ENCODE measurements at places on chromosomes 6 and 20. TPM values are rescaled to one million over a fixed set of nuclear protein-coding genes. Genes with fewer than 3 reads are reported as not detected.

GRCh38 chr6:30544666-30545272, 11.5 kb downstream of the GNL1 start:
- peaks cover 2% of the 10 kb centered on the region for H3K36me3 ChIP-seq
- no peak overlapping the region for H3K27ac ChIP-seq
- DNase-seq = no peak
- no peak overlapping the region for H3K4me3 ChIP-seq
- peaks cover 3% of the 10 kb centered on the region for H3K4me1 ChIP-seq

GRCh38 chr6:41965429-41966213, 24.0 kb upstream of the CCND3 start:
- no peaks in the 10 kb centered on the region for H3K36me3 ChIP-seq
- no peak overlapping the region for H3K27ac ChIP-seq

GRCh38 chr6:112833581-112834131, 486.5 kb downstream of the RFPL4B start:
- H3K4me1 ChIP-seq = no peaks in the 10 kb centered on the region
- H3K36me3 ChIP-seq = no peaks in the 10 kb centered on the region
- no peak for DNase-seq

- no peaks in the 10 kb centered on the region for H3K36me3 ChIP-seq
- no peak for DNase-seq
- no peaks in the 10 kb centered on the region for H3K27me3 ChIP-seq
- peaks cover 9% of the 10 kb centered on the region for H3K4me1 ChIP-seq
These were observed 105.7 kb upstream of the KCNK16 start for GRCh38 chr6:39428152-39428551.

GRCh38 chr6:68094070-68094469, 541.0 kb upstream of the ADGRB3 start:
- no peak overlapping the region for H3K4me3 ChIP-seq
- H3K27ac ChIP-seq = no peak overlapping the region
- H3K36me3 ChIP-seq = no peaks in the 10 kb centered on the region
- no peak for DNase-seq
- H3K4me1 ChIP-seq = no peaks in the 10 kb centered on the region

DNA sequence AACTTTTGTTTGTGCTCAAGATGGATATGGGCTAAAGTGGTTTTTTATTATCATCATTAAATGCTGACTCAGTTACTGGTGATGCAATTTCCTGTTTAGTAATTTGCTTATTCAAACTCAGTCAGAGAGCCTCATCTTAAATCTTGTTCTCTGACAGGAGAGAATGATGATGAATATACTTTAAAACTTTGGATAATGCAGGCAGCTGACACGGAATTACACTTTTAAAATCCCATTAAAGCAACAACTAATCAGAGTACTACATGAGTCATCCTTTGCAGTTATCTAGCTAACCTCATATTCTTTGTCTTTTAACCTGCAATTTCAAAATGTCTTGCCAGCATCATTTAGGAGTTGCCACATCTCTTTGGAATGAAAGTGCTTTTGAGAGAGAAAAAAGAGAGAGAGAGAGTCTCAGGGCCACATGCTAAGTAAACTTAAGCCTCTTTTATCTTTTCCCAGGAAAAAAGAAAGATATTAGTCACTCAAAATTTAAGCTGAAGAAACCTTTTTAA, 9.2 kb upstream of the C6orf141 start:
- H3K4me3 ChIP-seq = no peak overlapping the region
- H3K36me3 ChIP-seq = no peaks in the 10 kb centered on the region
- no peak overlapping the region for H3K27ac ChIP-seq
- DNase-seq = no peak

DNA sequence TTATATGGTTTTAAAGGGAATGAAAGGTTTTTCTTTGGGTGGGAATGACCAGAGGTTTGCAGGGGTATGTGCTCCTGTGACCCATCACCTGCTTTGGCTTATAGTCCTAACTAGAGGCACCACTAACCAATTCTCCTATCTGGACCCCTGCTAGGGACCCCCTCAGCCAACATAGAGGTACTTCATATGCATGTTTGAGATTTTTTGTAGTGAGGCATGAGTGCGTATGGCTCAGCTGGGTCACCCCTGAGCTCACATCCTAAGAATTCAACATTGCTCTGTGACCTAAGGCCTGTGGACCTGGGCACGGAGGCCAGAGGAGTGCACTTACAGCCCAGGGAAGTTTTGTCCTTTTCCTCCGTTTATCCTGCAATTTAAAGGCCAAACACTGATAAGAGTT, 68.4 kb upstream of the EEF1E1 start:
- H3K27ac ChIP-seq = no peak overlapping the region
- H3K27me3 ChIP-seq = no peaks in the 10 kb centered on the region
- H3K4me3 ChIP-seq = no peak overlapping the region
- H3K36me3 ChIP-seq = no peaks in the 10 kb centered on the region
- DNase-seq = no peak
- no peaks in the 10 kb centered on the region for H3K4me1 ChIP-seq

GRCh38 chr6:109867009-109867969, 110.8 kb upstream of the GPR6 start:
- H3K4me3 ChIP-seq = no peak overlapping the region
- DNase-seq = no peak
- H3K27me3 ChIP-seq = no peaks in the 10 kb centered on the region
- H3K27ac ChIP-seq = no peak overlapping the region
- no peaks in the 10 kb centered on the region for H3K36me3 ChIP-seq

GRCh38 chr6:22530506-22530905, 38.9 kb upstream of the HDGFL1 start:
- H3K4me3 ChIP-seq = no peak overlapping the region
- no peaks in the 10 kb centered on the region for H3K27me3 ChIP-seq
- no peak for DNase-seq
- H3K36me3 ChIP-seq = no peaks in the 10 kb centered on the region
- no peaks in the 10 kb centered on the region for H3K4me1 ChIP-seq
- no peak overlapping the region for H3K27ac ChIP-seq

GRCh38 chr6:79413562-79414002, 123.6 kb downstream of the LCA5 start:
- H3K36me3 ChIP-seq = no peaks in the 10 kb centered on the region
- H3K4me3 ChIP-seq = no peak overlapping the region
- DNase-seq = no peak
- no peaks in the 10 kb centered on the region for H3K4me1 ChIP-seq

GRCh38 chr6:80403365-80403764, 296.9 kb downstream of the BCKDHB start:
- H3K4me1 ChIP-seq = no peaks in the 10 kb centered on the region
- no peak for DNase-seq
- no peaks in the 10 kb centered on the region for H3K27me3 ChIP-seq
- no peak overlapping the region for H3K4me3 ChIP-seq
- H3K36me3 ChIP-seq = no peaks in the 10 kb centered on the region
- H3K27ac ChIP-seq = no peak overlapping the region

DNA sequence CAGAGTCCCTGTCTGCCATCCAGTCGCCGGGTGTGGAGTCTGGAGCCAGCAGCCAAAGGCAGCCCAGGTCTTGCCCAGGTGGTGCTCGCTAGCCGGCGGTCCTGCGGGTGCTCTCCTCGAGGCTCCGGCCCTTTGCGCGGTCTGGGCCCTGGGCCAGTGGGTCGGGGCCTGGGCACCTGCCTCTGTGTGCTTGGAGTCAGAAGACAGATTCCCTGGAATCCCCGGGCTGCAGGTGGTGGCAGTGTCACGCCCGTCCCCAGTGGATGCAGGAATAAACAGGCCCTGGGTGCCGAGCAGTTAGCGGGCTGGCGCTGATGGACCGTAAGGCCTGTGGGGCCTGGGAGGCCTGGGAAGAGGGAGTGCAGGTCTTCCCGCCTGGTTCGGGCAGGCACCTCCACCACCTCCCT, 5.3 kb downstream of the SS18L1 start:
- H3K4me3 ChIP-seq = no peak overlapping the region
- H3K36me3 ChIP-seq = no peaks in the 10 kb centered on the region
- H3K27ac ChIP-seq = no peak overlapping the region
- peaks cover 24% of the 10 kb centered on the region for H3K4me1 ChIP-seq
- DNase-seq = no peak

DNA sequence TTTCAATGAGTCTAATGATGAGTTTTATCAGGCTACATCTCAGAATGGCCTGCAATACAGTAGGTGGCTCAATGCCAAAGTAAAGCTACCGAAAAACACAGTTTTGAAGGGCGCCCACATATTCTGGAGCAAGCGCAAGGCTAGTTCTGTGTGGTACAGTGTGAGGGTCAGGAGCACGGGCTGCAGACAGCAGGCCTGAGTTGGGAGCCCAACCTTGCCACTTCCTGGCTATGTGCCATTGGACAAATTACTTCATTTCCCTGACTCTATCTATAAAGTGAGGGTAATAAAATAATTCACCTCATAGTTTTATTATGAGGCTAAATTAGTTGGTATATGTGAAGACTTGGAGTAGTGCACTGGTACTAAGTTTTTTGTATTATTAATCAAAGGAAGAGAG, 150.7 kb downstream of the OPN5 start:
- H3K36me3 ChIP-seq = no peaks in the 10 kb centered on the region
- H3K27me3 ChIP-seq = no peaks in the 10 kb centered on the region
- H3K27ac ChIP-seq = no peak overlapping the region
- no peak for DNase-seq
- H3K4me1 ChIP-seq = no peaks in the 10 kb centered on the region

The ZBP1 gene
- total RNA-seq = not detected

The PAK1IP1 gene
- total RNA-seq = 19.3 TPM

The SLC17A4 gene
- not detected for total RNA-seq

The MLIP gene
- 172 TPM for total RNA-seq

The WFDC5 gene
- total RNA-seq = not detected

The HLA-DRB5 gene
- total RNA-seq = 6.5 TPM

The CCDC170 gene
- total RNA-seq = 0.14 TPM

The OPRM1 gene
- total RNA-seq = not detected

The MYL9 gene
- total RNA-seq = 42.5 TPM
